NCI-H1092 treated with DMSO at 0.1 percent for 48 hours (cell line): ENCODE measurements at places on chromosomes 6 and 20.

DNA sequence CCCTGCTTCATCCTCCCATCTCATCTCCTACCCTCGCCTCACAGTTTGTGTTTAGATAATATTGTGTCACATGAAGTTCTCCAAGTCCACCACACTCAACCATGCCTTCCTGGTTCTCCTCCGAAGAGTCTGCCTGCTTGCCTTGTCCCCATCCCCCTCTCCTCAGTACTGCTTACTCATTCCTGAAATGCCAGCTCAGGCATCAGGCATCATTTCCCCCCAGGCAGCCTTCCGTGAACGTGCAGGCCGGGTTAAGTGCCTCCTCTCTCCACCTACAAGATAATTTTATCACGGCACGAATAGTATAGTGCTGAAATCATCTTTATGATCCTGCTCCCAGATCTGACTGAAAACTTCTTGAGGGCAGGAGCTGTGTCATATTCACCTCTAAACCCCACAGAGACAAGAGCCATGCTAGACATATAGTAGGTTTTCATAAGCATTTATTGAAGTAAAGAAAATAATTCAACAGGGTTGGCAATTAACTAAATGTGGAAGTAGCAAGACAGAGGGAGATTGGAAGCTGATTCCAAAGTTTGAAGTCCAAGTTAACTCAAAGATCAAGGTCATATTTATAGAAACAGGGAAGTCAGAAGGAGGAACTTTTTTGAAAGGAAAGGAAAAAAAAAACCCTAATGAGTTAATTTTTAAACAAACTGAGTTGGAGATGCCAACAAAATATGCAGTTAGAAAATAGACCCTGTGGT, 48.7 kb upstream of the BMP2 start:
- DNase-seq, result no peak

- no peak for DNase-seq
These were observed 148.1 kb upstream of the TENT5A start for GRCh38 chr6:81900616-81901015.

- DNase-seq, result no peak
These were observed 391.8 kb downstream of the CDC5L start for GRCh38 chr6:44779130-44779826.

GRCh38 chr20:20214757-20215275, 153.1 kb upstream of the INSM1 start:
- DNase-seq, result peak; percentile 87

- DNase-seq, result no peak
These were observed 869.9 kb downstream of the KIF16B start for GRCh38 chr20:15703171-15703911.

- DNase-seq, result no peak
These were observed 23.5 kb downstream of the PLAGL2 start for GRCh38 chr20:32183947-32184635.

DNA sequence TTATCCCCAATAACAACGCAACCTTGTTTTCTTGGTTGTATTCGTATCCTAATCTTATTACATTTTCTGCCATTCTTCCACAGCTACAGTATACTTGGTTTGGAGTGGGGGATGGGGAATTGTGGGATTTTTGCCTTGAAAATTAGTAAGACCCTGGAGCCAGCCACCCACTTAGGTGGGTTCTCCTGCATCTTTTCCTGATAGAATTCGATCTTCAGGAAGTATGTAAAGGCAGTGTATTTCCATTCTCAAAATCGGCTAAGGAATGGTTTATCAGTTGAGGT, 1.1 kb downstream of the ITCH start:
- DNase-seq, result peak; percentile 2

DNA sequence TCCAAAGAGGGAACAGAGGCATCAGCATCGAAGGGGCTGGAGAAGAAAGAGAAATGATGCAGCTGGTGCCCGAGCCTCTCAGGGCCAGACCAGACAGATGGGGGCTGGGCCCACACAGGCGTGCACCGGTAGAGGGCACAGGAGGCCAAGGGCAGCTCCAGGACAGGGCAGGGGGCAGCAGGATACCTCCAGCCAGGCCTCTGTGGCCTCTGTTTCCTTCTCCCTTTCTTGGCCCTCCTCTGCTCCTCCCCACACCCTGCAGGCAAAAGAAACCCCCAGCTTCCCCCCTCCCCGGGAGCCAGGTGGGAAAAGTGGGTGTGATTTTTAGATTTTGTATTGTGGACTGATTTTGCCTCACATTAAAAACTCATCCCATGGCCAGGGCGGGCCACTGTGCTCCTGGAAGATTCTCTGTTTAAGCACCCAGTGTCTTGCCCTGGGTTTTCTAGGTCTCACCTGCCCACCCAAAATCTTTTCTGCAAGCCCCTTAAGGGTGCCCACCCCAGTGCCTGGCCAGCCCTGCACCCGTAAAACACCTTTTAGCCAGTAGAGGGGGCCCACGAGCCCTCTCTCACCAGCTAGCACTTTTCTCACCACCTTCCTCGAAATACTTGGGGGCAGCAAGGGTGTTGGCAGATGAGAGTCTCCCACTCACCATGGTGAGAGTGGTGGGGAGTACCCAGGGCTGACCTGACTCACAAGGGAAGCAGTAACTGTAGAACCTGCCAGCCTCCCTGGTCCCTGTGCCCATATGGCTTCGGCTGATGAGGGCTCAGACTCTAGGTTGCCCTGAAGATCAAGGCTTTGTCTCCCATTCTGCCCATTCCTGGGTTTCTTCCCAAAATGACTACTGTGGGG, 35.7 kb upstream of the ID1 start:
- DNase-seq, result peak; percentile 48

GRCh38 chr20:47810721-47811347, 25.6 kb upstream of the SULF2 start:
- DNase-seq, result no peak

- DNase-seq, result no peak
These were observed 35.8 kb downstream of the CDC5L start for GRCh38 chr6:44423306-44423705.

DNA sequence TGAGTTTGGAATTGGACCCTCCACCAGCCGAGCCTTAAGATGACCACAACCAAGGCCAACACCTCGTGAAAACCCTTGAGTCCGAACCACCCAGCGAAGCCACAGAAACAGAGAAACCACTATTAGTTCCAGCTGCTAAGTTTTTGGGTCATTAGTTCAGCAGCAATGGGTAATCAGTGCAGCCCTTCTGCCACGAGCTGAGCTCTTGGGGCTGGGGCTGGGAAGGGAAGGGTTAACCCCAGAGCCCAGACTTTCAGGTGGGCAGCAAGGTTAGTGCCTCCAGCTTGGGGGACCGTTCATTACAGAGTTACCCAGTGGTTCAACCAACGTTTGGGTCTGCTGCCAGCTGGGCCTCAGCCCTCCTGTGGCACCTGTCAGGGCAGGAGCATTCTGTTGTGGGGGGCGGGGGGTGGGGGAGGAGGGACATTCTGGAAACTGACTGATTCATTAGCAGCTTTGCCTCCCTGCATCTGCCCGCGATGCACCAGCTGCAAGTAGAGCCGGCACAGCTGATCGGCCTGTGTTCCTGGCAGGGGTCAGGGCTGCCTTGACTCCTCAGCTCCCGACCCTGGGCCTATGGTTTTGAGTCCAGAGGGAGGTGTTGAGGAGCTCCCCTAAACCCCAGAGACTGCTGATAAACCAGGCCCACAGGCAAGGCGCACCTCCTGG, 52.7 kb downstream of the TGM2 start:
- no peak for DNase-seq

DNA sequence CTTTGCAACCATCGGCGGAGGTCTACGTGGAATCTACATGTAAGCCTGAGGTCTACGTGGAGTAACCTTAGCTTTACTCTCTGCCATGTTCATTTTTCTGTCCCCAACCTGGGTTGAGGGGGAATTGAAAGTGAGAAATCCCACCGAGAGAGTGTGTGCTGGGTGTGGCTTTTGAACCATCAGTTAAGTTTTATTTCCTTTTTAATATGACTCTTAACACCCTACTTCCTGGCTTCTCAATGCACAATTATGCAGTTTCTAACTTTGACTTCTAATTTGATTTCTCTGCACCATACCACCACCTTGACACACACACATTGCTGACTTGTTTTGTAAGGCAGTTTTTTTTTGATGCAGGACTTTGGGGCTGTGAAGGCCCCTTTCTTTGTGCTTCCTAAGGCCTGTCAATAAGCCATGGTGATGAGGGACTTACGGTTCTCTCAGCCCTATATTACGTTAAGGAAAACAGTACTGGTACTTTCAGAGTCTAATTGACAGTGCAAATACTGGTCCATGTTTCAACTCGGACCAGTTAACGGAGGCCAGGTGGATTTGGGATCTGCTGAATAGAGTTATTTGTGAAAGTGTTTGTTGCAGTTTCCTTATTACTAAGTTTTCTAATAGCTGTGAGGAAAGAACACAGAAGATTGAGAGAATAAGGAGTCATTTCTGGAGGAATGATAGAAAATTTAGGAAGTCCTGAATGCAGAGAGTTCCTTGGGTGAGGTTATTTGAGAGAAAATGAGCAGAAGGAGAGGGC, 206.5 kb downstream of the JARID2 start:
- DNase-seq, result no peak

GRCh38 chr20:39875492-39876110, 813.4 kb downstream of the MAFB start:
- DNase-seq, result no peak

DNA sequence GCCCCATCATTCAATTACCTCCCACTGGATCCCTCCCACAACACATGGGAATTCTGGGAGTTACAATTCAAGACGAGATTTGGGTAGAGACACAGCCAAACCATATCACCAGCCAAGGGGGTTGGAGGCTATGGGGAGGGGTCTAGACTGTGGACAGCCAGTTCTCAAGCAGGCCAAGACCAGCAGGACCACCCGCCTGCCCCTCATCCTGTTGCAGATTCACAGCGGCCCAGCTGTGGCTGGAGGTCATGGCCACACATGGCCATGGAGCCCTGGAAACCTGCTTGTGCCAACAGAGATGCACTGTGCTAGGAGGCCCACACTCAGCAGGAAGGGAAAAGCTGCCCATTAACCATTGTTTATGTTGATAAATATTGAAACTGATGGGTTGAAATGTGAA, 240.5 kb downstream of the TTLL2 start:
- DNase-seq, result no peak

GRCh38 chr20:24314053-24314452, 155.4 kb upstream of the SYNDIG1 start:
- DNase-seq, result no peak

GRCh38 chr20:9478771-9479170, 35.6 kb upstream of the LAMP5 start:
- DNase-seq, result no peak

DNA sequence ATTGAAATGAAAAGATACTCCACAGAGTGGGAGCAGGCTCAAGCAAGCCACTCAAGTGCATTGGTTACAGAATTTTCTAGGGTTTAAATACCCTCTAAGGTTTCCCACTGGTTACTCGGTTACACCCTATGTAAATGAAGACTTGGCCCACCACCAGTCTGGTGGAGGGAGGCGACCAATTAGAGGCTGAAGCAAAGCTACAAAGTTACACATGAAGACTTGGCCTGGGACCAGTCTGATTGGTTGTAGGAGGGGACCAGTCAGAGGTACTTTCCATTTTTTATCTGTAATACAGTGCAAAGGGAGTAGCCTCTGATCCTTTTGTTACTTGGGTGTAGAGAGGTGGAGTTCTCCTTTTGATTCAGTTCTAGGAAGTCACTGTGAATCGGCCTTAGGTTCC, 7.6 kb downstream of the SRSF12 start:
- DNase-seq, result no peak

- DNase-seq, result no peak
These were observed 79.9 kb upstream of the NAA20 start for GRCh38 chr20:19937218-19937617.

- DNase-seq, result no peak
These were observed 133.9 kb upstream of the NEDD9 start for GRCh38 chr6:11366183-11366933.

- peak; percentile 48 for DNase-seq
These were observed 16.1 kb upstream of the SLC17A3 start for GRCh38 chr6:25889877-25890853.
